CD4-positive, alpha-beta T cell treated with Interleukin-10 for 1 hour (primary cell): ENCODE measurements at places on chromosomes 2 and 18.

- no peak for DNase-seq
These were observed 91.7 kb upstream of the CTAGE1 start for GRCh38 chr18:22509423-22509822.

GRCh38 chr2:235766278-235766677 lies 272.4 kb downstream of the AGAP1 start:
- peak; percentile 53 for DNase-seq

DNA sequence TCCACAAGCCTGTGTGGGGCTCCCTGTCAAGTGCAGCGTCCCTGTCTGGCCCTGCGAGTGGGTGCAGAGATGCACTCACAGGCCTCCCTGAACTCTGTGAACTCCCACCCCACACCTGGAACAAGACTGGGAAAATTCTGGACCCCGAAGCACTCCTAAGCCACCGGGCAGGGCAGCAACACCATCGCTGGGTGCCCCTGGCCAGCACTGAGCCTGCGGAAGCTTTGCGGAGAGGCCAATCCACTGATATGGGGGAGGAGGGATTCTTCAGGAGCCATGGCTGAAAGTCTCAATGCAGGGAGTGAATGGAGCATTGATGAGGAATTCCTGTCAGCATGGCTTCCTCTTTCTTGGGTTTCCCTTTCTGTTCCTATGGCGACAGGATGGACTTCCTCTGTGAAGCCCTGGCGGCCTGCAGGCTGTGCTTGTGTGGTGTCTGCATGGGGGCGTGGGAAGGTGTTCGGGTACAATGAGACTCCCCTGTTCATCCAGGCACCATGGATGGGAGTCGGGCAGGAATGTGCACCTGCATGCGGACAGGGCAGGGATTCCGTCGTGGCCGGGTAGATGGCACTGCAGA lies 15.1 kb downstream of the TRIB2 start:
- DNase-seq: no peak

- DNase-seq: no peak
These were observed 70.8 kb downstream of the EPHA4 start for GRCh38 chr2:221501210-221501882.

DNA sequence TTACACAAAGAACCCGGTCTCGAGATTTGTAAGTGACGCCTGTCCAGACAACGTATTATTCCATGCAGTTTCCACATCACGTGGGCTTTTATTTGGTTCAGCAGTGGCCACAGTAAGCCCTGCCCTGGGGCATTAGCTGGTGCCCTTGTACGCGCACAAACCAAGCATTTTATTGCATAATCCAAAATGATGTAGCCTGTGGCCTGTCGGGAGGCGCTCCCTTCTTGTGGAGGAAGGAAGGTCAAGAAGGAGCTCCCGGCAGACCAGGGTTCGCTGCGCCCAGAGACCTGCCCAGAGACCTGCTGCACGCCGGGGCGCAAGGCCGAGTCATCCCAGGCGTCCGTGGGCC lies 179.6 kb upstream of the ALKAL2 start:
- DNase-seq: no peak

DNA sequence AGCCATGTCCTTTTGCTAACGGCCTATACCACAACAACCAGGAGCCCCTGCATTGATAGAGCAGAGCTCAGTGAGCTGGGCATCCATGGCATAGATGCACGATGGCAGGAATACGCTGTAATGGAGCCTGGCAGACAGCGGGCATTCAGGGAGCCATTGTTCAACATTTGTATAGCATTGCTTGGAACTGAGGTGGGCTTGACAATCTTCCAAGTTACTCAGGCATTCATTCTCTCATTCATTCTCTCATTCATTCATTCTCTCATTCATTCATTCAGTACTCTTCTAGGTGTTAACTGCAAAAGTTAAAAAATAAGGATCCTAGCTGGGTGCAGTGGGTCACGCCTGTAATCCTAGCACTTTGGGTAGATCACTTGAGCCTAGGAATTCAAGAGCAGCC lies 62.7 kb downstream of the MYOM1 start:
- DNase-seq: no peak

DNA sequence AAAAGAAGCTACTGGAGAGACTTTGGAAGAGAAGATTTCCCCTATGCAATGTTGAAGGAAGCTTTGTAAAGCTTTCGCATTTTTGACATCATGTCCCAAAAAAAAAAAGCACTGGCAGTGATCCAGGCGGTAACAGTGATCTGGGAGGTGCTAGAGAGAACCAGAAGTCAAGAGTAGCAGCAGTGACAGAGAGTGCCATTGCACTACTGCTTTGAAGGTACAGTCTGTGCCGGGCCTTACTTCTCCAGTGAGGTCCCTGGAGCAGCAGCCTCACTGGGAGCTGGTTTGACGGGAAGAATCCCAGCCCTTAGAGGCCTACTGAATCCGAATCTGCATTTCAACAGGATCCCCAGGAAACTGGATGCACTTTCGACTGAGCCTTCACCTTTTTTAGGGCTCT lies 50.9 kb upstream of the ATL2 start:
- DNase-seq: no peak
